NCI-H1694 treated with DMSO at 0.1 percent for 48 hours (cell line): ENCODE measurements at places on chromosomes 2 and 18.
A peak's percentile ranks its signal among the peaks of the same experiment; 100 is the strongest.

- DNase-seq = no peak
These were observed 124.7 kb upstream of the CTAGE1 start for GRCh38 chr18:22542406-22542835.

GRCh38 chr2:135256531-135257260 is 204.6 kb downstream of the RAB3GAP1 start:
- DNase-seq = no peak

GRCh38 chr2:148026573-148026972 is 5.7 kb downstream of the MBD5 start:
- DNase-seq = no peak

DNA sequence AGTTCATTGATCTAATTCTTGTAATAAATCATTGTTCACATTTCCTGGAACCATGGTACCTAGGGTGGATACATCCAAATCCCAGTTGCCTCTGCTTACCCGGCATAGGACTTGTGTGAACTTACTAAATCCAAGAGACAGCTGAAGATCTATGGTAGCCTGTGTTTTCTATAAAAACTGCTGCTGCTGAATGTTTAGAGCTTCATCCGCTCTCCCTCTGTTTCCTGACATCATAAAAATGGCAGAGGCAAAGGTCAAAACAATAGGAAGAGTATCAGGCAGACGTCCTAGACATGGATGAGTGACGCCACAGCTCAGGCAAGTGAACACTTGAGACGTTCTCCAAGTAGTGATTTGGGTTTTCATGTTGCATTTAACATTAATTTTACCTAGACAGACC is 258.3 kb downstream of the ALPK2 start:
- DNase-seq = no peak

DNA sequence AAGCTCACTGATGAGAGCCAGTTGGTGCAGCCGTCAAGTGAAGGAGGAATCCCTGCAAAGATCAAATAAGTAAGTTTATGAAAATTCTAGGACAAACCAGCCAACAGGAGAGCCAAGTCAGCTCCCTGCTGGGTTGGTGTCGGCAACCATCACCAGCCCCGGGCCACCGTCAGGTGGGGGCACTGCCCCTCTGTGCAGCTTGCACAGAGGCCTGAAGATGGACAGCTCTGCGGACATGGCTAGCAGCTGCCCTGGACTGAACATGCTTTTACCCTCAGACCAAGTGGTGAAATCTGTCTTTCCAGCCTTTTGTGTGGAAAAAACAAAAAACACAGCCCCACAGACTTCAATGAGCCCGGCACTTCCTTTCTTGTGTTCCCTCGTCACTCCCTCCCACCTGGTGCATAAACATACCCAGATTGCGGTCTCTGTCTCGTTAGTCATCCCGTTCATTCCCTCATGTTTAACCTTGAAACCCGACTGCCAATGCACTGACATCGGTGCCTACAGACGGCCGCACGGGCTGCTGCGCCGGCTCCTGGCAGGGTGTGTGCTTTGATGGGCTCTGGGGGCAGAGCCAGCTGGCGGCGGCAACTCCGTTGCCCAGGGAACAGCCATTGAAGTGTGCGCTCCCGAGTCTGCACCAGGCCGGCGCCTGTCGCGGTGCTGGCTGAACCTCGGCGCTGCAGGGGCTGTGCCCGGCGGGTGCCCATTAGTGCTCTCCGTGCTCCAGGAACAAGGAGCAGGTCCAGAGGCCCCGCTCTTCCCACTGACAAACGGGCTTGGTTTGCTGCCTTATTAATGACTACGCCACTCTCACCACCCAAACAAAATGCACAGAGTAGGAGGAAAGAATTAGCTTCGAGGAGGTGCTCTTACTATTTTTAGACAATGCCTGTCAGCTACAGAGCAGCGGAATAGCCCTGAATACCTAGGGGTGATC is 95.3 kb downstream of the EIPR1 start:
- peak; percentile 100 for DNase-seq

DNA sequence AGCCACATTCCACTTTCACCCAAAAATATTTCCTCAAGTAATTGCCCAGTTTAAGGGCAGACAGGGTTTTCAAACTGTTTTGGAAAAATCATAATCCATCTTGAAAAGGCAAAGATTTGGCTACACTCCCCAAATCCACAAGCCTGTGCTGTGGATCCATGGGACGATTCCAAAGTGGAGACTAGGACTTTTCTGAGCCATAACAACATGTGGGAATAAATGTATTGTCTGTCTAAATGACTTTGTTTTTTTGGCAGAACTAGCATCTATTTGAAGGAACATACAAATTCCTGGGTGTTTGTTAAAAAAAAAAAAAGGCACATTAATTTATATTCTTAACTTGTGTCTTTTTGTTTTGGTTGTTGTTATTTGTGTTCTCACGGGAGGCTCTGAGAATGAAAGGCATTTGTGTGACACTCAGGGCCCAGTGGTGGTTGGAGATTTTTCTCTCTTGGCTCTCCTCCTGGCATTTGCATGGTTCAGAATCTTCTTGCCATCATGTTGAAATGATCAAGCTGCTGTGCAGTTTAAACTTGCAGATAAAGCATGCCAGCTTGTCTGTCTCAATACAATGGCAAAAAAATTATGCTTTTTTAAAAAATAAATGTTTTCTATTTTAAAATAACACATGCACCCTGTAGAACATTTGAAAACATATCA is 277.4 kb downstream of the EN1 start:
- DNase-seq = no peak

GRCh38 chr2:33275689-33276444 is 200.6 kb upstream of the RASGRP3 start:
- DNase-seq = no peak

- DNase-seq = no peak
These were observed 20.8 kb downstream of the EIPR1 start for GRCh38 chr2:3356799-3357198.

GRCh38 chr2:191875859-191876258 is 29.0 kb upstream of the CAVIN2 start:
- DNase-seq = no peak

- DNase-seq = peak; percentile 76
These were observed 20.6 kb upstream of the ATRAID start for GRCh38 chr2:27191070-27191829.

- DNase-seq = no peak
These were observed 95.2 kb upstream of the FSIP2 start for GRCh38 chr2:185643434-185643833.

DNA sequence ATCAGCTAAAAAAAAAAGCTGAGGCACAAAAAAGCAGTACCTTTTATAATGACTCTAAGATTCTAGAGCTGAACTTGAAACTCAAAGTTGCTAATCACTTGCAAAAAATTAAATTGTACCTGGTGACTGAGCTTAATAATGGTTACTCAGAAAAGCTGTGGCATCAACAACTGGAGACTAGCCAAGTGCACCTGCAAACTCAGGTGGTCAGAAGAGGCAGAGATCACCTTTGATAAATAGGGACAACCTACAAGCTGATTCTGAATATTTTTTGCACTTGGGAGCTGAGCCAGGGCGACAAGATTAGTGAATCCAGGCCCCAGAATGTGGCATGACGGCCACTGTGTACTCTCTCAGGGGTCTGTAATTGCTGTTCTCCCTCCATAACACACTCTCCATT is 3.0 kb downstream of the ABHD3 start:
- DNase-seq = no peak

DNA sequence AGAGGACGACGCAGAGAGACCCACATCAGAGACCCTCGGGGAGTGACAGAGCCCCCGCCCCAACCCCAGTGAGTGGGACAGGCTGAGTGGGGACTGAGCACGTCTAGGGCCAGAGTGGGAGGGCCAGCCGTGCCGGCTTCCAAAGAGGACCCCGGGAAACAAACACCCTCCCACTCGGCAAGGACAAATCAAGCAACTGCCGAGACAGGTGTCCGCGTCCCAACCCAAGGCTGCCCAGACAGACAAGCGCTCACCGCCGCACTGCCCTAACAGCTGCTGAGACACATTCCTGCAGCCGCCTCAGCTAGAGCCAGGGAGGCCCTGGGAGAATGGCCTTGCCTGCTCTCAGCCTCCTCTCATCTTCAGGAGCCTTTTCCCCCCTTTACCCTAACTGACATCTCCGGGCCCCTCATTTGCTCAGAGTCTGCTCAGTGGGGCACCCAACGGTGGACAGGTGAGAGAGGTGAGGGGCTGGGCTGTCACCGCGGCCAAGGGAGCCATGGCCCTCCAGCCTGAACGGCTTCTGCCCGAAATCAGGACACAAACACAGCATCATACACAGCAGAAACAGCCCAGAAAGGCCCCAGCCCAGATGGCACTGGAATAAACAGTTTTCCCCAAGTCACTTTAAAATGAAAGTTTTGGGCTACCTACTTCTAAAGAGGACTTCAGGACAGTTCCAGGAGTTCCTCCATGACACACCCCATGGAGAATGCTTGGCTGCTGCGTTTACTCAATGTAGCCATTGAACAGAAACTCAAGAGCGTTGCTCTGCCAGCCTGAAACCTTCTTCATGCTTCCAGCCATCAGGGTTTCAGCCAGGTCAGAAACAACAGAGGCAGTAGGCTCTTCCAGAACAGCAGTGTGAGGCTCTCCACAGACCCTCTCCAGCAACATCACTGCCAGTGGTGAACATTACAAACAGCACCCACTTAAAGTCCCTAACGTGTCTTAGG is 23.6 kb downstream of the SLC66A2 start:
- no peak for DNase-seq

DNA sequence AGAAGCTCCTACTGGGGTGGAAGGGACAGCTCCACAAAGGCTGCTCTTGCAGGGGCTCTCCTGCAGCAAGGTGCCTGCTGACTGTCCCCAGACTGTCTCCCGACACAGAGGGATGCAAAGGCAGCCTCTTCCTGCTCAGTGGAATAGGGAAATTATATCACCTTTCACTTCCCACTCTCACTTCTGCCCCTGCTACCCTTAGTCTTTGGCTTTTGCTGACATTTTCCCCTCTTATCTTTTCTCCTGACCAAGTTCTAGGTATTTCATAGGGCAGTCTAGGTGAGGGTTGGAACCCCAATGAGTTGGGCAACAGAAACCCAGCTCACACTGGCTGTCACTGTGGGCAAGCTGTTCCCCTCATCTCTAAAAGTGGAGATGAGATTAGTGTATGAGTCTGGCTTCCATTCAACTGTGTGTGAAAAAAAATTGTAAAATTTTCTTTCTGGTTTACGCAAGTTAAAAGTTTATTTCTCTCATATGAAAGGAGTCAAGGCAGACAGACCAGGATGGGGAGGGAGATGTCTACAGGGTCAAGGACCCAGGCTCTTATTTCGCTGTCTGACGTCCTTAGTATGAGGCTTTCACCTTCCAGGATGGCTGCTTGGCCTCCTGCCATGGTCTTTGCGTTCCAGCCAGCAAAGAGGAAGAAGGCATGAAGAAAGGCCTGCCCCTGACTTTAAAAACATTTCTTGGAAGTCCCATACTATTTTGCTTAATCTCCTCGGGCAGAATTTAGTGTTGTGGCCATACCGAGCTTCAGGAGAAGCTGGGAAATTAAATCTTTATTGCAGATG is 7.5 kb upstream of the MOCOS start:
- DNase-seq = no peak

GRCh38 chr2:231677632-231678104 is 30.7 kb upstream of the PTMA start:
- peak; percentile 87 for DNase-seq

DNA sequence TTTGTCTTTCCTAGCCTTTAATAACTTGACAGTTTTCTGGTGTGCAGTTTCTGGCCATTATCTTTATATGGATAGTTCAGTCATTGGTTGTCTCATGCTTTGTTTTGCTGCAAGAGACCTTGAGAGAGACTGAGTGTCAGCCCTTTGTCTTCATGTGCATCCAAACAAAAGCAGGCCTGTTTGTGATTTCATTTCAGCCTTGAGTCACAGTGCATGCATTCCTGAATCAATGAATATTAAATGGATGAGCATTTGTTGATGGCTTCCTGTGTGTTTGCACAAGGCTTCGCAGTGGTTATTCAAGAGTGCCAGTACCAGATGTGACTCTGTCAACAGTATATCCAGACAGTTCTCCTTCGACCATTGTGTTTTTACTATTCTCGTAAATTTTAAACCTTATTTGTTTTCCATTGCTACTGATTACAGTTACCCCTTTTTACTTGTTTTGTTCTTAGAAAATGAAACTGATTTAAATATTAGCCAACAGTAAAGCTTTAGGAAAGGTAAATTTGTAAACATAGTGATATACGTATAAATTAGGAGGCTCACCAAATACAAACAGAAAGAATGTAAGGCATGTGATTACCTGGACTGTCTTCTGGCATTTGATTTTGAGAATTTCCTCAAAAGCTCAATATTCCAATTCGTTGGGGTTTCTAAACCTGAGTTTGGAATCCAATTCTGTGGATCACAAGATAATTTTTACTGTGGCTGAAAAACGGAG is 319.8 kb downstream of the CTNNA2 start:
- DNase-seq = no peak

DNA sequence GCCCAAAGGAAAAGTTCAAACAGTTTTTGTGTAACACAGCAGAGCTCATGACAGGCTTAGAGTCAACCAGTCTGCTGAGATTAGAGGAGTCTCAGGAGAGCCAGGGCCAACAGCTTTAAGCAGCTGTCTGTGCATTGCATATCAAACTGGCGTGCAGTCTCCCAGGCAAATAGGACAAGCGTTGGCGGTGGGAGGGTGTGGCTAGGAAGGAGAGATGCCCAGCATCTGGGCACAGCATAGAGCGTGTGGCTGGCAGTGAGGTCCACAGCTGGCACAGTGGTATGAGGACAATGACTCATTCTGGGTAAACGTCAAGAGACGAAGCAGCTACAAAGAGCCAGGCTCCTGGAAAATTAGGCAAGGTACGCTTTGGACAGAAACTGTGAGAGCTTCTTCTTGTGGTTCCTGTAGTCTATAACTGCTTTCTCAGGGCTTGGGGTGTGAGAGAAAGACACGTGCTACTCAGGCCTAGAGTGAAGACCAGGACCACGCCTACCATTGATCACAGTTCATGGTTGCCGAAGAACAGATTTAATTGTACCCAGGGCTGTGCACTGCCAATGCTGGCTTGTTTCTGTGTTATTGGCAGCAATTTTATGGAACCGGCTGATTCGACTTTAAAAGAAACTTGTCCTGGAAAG is 14.8 kb downstream of the ZAP70 start:
- DNase-seq = no peak

- no peak for DNase-seq
These were observed 27.9 kb upstream of the EPC2 start for GRCh38 chr2:148616662-148617061.

- DNase-seq = no peak
These were observed 59.8 kb downstream of the GYPC start for GRCh38 chr2:126715576-126716406.

DNA sequence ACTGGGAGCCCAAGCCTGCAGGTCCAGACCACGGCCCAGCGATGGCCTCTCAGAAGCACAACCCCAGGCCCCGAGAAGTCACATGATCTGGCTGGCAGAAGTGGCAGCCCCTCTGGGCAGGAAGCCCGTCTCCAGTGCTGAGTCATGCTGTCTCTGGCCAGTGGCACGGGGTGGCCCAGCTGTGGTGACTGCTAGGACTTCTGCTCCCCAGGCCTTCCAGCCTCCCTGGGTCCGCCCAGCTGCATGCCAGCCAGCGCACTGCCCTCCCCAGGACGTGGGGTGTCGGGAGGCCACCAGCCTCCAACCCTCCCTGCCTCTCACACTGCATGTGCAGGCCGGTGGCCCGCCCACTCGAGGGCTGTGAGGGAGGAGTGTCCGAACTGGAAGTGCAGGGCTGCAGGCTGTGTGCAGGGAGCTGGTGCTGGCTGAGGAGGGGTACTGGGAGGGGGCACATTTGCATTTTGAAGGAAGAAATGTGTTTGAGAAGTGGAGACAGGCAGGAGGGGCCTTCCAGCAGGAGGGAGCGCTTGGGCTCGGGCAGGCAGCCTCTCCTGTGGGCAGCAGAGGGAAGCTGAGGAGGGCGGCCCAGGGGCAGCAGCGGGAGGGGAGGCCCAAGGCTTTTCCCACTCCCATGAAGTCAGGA is 17.0 kb upstream of the HPCAL1 start:
- no peak for DNase-seq

GRCh38 chr2:159090514-159091201 is 122.2 kb downstream of the TANC1 start:
- DNase-seq = peak; percentile 66

GRCh38 chr2:73494031-73494430 is 108.4 kb downstream of the ALMS1 start:
- no peak for DNase-seq
